Activated CD8-positive, alpha-beta T cell treated with anti-CD3 and anti-CD28 coated beads, Interleukin-2, amount 10 ng/mL, durations not matched to agents 7 days and 5 days (primary cell): ENCODE measurements at places on chromosomes 1 and 21. TPM values are rescaled to one million over a fixed set of nuclear protein-coding genes. Genes with fewer than 3 reads are reported as not detected.
A peak's percentile ranks its signal among the peaks of the same experiment; 100 is the strongest.

AMY1C gene
- not detected for total RNA-seq

- no peak overlapping the region for H3K4me3 ChIP-seq
- no peaks in the 10 kb centered on the region for H3K4me1 ChIP-seq
- H3K36me3 ChIP-seq: no peaks in the 10 kb centered on the region
- H3K27ac ChIP-seq: no peak overlapping the region
- DNase-seq: no peak
- no peaks in the 10 kb centered on the region for H3K27me3 ChIP-seq
These were observed 367.2 kb downstream of the PLPP3 start for GRCh38 chr1:56212143-56212542.

CCDC27 gene
- not detected for total RNA-seq

DNA sequence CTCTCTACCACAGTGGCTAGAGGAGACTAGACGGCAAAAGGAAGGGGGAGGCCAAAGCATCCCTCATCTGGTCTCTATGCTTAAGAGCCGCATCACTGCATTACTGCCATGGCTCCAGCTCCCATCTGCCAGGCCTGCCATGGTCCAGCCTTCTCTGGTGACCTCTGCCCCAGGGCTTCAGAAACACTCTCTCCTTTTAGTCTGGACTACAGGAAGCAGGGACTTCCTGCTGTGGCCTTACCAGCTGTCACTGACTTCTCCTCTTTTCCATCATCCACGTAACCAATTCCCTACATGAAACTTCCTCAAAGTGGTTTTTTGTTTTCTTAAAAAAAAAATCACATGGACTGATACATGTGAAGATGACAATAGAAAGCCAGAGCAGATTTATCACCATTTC lies 323.1 kb upstream of the NFIA start:
- H3K4me1 ChIP-seq: no peaks in the 10 kb centered on the region
- no peak overlapping the region for H3K27ac ChIP-seq
- H3K4me3 ChIP-seq: no peak overlapping the region

- no peak overlapping the region for H3K27ac ChIP-seq
- H3K36me3 ChIP-seq: no peaks in the 10 kb centered on the region
- no peaks in the 10 kb centered on the region for H3K4me1 ChIP-seq
- no peaks in the 10 kb centered on the region for H3K27me3 ChIP-seq
These were observed 194.3 kb downstream of the KCTD3 start for GRCh38 chr1:215761446-215761845.

DNA sequence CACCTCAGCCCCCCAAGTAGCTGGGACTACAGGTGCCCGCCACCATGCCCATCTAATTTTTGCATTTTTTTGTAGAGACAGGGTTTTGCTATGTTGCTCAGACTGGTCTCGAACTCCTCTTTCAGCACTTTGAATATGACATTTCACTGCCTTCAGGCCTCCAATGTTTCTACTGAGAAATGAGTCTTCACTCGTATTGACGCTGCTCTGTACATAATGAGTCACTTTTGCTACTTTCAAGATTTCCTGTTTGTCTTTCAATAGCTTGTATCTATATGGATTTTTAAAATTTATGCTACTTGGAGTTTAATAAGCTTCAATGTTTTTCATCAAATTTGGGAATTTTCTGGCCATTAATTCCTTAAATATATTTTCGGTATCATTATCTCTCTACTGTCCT lies 64.7 kb downstream of the GORAB start:
- H3K4me1 ChIP-seq: no peaks in the 10 kb centered on the region
- no peak overlapping the region for H3K27ac ChIP-seq
- H3K27me3 ChIP-seq: peaks cover 4% of the 10 kb centered on the region

DNA sequence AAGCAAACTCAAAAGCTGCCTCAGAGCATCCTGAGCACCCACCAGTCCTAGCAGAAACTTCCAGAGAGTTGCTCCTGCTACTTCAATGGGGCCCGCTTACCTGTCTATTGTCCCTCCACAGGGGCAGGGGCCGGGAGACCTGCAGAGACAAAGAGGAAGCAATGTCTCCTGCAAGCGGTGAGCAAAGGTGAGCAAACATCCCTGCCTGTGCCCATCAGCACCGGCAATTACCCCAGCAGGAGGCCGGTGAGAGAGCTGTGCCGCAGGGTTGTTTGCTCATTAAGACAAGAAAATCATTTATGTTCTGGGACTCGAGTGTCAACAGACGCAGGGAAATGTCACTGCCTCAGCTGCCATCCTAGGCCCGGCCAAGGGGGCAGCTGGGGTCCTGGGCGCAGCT lies 53.8 kb upstream of the TARDBP start:
- no peaks in the 10 kb centered on the region for H3K36me3 ChIP-seq
- no peak for DNase-seq
- peaks cover 3% of the 10 kb centered on the region for H3K4me1 ChIP-seq
- H3K27me3 ChIP-seq: peaks cover 20% of the 10 kb centered on the region
- no peak overlapping the region for H3K4me3 ChIP-seq

- H3K36me3 ChIP-seq: no peaks in the 10 kb centered on the region
- H3K4me3 ChIP-seq: no peak overlapping the region
- H3K4me1 ChIP-seq: no peaks in the 10 kb centered on the region
- no peak overlapping the region for H3K27ac ChIP-seq
- no peak for DNase-seq
These were observed 1557.4 kb downstream of the PLA2G4A start for GRCh38 chr1:188386161-188386560.

DNA sequence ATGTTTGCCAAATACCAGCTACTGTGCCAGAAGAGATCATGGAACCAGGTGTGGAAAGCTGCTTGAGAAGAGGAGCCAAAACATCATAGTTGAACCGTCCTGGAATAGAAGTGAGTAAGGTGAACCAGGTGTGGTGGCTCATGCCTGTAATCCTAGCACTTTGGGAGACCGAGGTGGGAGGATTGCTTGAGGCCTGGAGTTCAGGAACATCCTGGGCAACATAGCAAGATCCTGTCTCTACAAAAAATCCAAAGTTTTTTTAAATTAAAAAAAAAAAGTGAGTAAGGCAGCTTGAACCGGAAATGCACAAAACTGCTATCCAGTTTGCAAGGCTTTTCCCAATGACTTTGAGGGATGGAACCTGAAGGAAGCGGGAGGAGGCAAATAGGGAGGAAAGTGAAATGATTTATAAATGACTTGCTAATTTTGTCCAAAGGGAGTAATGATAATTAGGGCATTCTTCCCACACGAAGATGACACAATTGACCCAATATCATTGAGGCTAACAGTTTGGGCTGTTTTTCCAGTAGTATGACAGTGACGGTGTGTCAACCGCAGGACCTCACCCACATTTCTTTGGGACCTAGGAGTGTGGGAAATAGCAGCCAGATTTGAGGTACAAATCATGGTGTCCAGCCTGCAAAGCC lies 1.5 kb upstream of the CNN3 start:
- DNase-seq: no peak
- H3K27ac ChIP-seq: no peak overlapping the region
- no peak overlapping the region for H3K4me3 ChIP-seq
- peaks cover 35% of the 10 kb centered on the region for H3K27me3 ChIP-seq
- no peaks in the 10 kb centered on the region for H3K36me3 ChIP-seq

DNA sequence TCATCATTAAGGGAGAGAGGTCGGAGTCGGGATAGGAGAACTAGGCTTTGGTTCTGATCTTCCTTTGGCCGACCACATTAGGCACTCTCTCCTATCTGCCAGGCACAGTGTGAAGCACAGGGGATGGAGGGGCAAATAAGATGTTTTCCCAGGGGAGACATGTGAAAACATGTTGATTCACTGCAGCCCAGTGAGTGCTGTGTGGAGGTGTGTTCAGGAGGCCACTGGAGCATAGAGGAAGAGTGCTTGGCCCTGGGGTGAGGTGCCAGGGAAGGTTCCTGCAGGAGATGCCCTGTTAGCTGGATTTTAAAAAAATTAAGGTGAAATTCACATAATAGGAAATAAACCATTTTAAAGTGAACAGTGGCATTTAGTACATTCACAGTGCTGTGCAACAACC lies 3.7 kb downstream of the VANGL2 start:
- no peak overlapping the region for H3K27ac ChIP-seq
- peaks cover 34% of the 10 kb centered on the region for H3K27me3 ChIP-seq
- no peaks in the 10 kb centered on the region for H3K4me1 ChIP-seq
- no peak overlapping the region for H3K4me3 ChIP-seq
- no peak for DNase-seq

DNA sequence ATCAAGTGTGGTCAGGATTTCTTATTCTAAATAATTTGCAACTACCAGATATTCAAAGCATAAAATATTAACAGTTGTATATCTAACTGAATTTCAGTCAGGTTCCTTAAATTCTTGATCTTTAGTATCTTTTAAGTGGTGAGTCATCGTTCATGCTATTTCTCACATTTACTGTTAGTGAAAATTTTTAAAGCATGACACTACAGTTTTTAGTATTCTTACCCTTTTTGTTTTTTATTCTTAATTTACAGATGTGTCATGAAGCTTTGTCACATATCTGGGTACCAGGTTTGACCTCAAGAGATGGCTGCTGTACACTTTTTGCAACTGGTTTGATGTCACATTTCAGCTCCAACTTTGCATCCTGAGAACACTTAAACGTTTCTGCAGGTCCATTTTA lies 12.7 kb downstream of the AKIRIN1 start:
- no peak for DNase-seq
- peaks cover 76% of the 10 kb centered on the region for H3K36me3 ChIP-seq
- peaks cover 7% of the 10 kb centered on the region for H3K4me1 ChIP-seq
- no peaks in the 10 kb centered on the region for H3K27me3 ChIP-seq
- no peak overlapping the region for H3K4me3 ChIP-seq
- no peak overlapping the region for H3K27ac ChIP-seq

- H3K27ac ChIP-seq: no peak overlapping the region
- H3K4me3 ChIP-seq: no peak overlapping the region
- H3K4me1 ChIP-seq: peaks cover 5% of the 10 kb centered on the region
- no peaks in the 10 kb centered on the region for H3K27me3 ChIP-seq
- no peak for DNase-seq
These were observed 86.2 kb upstream of the HP1BP3 start for GRCh38 chr1:20873311-20873710.

TRAPPC3 gene
- 56.4 TPM for total RNA-seq

GRCh38 chr1:43783671-43784205 lies 76.4 kb downstream of the ST3GAL3 start:
- no peak overlapping the region for H3K4me3 ChIP-seq
- no peak overlapping the region for H3K27ac ChIP-seq
- H3K36me3 ChIP-seq: peaks cover 28% of the 10 kb centered on the region
- no peaks in the 10 kb centered on the region for H3K27me3 ChIP-seq
- no peak for DNase-seq
- H3K4me1 ChIP-seq: peaks cover 38% of the 10 kb centered on the region

GPR157 gene
- 1.4 TPM for total RNA-seq

- no peak for DNase-seq
- no peaks in the 10 kb centered on the region for H3K4me1 ChIP-seq
- H3K36me3 ChIP-seq: no peaks in the 10 kb centered on the region
- no peak overlapping the region for H3K4me3 ChIP-seq
These were observed 7.7 kb upstream of the CADM3 start for GRCh38 chr1:159163614-159164228.

DNA sequence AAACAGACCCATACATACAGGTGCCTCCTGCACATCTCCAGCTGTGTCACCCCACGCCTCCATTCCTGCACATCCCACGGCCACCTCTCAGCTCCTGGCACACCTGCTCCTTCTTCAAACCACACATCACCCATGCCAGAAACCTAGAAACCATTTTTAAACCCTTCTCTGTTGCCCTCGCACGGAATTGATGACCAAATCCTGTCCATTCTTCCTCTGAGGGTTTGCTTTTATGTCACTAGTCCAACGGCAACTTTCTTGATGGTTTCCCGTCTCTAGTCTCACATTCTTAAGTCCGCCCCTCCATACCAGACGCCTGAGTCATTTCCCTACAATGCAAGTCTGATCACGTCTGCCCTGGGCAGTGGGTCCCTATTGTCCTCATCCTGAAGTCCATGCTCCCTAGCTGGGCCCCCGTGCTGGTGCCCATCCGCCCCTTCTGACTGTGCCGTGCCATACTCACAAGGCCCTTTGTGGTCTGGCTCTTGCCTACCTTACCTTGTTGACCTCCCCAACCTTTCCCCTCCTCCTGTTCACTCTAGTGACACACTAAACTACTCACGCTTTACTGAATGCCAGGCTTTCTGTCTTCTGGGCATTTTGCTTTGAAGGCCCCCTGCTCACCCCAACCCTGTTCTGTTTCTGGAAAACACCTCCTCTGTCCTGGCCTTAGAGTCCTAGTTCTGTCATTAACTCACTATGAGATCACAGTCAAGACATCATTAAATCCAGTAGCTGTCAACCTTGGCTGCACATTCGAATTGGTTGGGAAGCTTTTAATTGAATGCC lies 17.6 kb downstream of the SLC2A1 start:
- DNase-seq: no peak
- no peaks in the 10 kb centered on the region for H3K27me3 ChIP-seq
- peaks cover 87% of the 10 kb centered on the region for H3K36me3 ChIP-seq
- H3K27ac ChIP-seq: peak overlapping the region; percentile 86
- peaks cover 98% of the 10 kb centered on the region for H3K4me1 ChIP-seq

GRCh38 chr1:28296401-28297261 lies 32.2 kb upstream of the MED18 start:
- H3K4me3 ChIP-seq: no peak overlapping the region
- H3K36me3 ChIP-seq: no peaks in the 10 kb centered on the region
- no peak for DNase-seq

OXCT2 gene
- total RNA-seq: 0.47 TPM

DNA sequence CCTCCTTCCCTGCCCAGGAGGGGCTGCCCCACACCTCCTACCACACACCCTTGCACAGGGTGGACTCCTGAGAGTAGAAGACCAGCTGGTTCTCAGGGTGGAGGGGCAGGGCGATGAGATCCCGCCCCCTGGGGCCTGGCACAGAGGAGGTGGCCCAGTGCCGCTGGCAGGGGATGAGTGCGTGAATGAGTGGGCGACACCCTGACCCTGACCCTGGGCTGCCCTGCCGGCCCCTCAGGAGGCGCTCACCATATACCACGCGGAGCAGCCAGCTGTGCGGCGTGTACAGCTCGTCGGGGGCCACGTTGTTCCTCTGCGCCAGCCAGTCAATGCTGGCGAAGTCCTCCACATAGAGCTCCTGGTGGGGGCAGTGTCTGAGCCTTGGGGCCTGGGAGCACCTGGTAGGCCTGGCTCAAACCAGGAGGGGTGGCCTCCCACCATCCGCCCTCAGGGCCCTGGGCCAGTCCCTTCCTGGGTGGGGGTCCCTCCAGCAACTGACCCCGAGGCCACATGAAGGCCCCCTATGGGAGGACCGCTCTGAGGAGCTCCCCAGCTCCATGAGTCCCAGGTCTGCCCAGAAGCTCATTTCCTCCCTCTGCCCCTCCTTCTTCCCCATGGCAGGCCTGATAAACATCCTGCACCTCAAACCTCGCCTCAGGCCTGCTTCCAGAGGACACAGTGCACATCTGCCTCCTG lies 13.0 kb downstream of the LSS start:
- H3K27ac ChIP-seq: peak overlapping the region; percentile 57
- H3K36me3 ChIP-seq: peaks cover 9% of the 10 kb centered on the region
- no peak for DNase-seq
- no peaks in the 10 kb centered on the region for H3K27me3 ChIP-seq
